ENCODE measurements at places on chromosomes 16 and 17. TPM values are rescaled to one million over a fixed set of nuclear protein-coding genes. Genes with fewer than 3 reads are reported as not detected.

SREBF1 gene
- total RNA-seq: 206 TPM

GRCh38 chr17:79607940-79608623, 2.8 kb downstream of the RBFOX3 start:
- H3K27me3 ChIP-seq: peaks cover 92% of the 10 kb centered on the region
- no peaks in the 10 kb centered on the region for H3K36me3 ChIP-seq
- H3K27ac ChIP-seq: peak overlapping the region; percentile 82

- H3K4me1 ChIP-seq: peaks cover 12% of the 10 kb centered on the region
- no peaks in the 10 kb centered on the region for H3K36me3 ChIP-seq
- no peaks in the 10 kb centered on the region for H3K27me3 ChIP-seq
- H3K4me3 ChIP-seq: no peak overlapping the region
Measured at GRCh38 chr16:68792465-68793324, 50.6 kb upstream of the TANGO6 start.

- H3K27me3 ChIP-seq: peaks cover 9% of the 10 kb centered on the region
- H3K4me1 ChIP-seq: no peaks in the 10 kb centered on the region
- DNase-seq: no peak
- no peak overlapping the region for H3K4me3 ChIP-seq
- no peak overlapping the region for H3K27ac ChIP-seq
Measured at GRCh38 chr16:86353148-86353547, 157.2 kb upstream of the FOXF1 start.

SLC16A11 gene
- total RNA-seq: 2.2 TPM

CCR7 gene
- not detected for total RNA-seq

- DNase-seq: no peak
- H3K27ac ChIP-seq: peak overlapping the region; percentile 98
- H3K36me3 ChIP-seq: no peaks in the 10 kb centered on the region
Measured at GRCh38 chr17:48102043-48102750, 919 bp upstream of the CBX1 start.

DNA sequence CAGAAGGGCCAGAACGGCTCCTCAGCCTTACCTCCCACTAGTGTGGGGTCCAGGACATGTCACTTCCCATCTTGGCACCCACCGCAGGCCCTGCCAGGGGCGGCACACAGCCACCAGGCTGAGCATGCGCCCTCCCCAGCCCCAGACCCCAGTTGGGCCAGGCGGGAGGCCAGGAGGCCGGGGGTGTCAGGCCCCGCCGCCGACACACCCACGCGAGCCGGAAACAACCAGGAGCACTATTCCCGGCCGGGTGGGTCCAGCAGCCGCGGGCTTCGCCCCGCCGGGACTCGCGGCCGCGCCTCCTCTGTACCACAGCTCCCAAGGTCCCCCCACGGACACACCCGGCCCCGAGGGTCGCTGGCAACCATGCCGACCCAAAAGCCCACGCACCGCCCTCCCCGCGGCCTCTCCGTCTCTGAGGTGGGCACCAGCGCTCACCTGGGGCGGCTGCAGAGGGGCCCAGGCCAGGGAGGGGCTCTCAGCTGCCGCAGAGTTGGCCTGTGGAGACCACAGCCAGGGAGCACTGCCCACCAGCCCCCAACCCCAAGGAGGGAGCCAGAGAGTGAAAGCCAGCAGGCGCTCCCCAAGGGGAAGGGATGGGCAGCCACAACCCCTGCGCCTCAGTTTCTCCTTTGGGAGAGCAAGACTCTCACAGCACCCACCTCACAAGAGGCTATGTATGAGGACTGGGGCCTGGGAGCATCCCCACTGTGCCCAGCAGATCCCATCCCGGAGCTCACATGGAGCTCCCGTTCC, 18.0 kb downstream of the B9D1 start:
- no peak overlapping the region for H3K4me3 ChIP-seq
- H3K4me1 ChIP-seq: peaks cover 17% of the 10 kb centered on the region
- DNase-seq: no peak

USP43 gene
- total RNA-seq: 14.9 TPM

DNA sequence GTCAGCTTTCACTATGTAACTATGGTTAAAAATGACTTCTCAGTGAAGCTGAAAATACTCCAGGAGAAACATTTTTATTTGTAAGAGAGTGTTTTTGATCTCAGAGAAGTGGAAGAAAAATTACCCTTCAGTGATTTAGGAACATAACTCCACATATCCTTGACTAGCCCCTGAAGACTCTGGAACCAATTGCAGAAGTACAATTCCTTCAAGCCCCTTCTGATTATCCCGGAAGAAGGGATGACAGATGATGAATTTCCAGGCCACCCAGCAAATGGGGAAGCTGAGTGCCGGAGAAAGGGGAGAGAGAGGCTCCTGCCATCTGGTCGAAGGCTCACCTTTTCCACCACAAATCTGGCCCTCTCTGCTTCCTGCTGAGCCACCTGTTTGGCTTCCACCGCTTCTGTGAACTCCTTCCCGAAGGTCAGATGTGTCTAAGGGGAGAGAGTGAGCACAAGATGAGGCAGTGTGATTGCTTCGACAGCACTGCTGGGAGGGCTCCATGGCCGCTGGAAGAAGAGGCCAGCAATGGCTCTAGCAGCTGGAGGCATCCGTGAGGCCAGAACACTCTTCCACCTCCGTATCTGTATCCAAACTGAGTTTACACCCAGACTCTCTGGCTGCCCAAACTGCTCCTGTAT, 8.1 kb downstream of the PHB1 start:
- H3K4me1 ChIP-seq: peaks cover 17% of the 10 kb centered on the region
- peaks cover 49% of the 10 kb centered on the region for H3K36me3 ChIP-seq
- H3K4me3 ChIP-seq: no peak overlapping the region
- DNase-seq: no peak

DNA sequence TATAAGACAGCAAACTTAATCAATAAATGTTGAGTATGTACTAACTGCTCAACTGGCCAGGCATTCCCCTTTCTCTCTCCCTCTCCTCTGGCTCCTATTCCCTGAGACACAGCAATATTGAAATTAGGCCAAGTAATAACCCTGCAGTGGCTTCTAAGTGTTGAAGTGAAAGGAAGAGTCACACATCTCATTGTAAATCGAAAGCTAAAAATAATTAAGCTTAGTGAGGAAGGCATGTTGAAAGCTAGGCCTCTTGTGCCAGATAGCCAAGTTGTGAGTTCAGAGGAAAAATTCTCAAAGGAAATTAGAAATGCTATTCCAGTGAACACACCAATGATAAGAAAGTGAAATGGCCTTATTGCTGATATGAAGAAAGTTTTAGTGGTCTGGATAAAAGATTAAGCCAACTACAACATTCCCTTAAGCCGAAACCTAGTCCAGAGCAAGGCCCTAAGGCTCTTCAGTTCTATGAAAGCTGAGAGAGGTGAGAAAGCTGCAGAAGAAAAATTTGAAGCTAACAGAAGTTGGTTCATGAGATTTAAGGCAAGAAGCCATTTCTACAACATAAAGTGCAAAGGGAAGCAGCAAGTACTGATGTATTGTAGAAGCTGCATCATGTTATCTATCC, 35.4 kb upstream of the ABCC11 start:
- peaks cover 17% of the 10 kb centered on the region for H3K36me3 ChIP-seq
- no peaks in the 10 kb centered on the region for H3K4me1 ChIP-seq

DNA sequence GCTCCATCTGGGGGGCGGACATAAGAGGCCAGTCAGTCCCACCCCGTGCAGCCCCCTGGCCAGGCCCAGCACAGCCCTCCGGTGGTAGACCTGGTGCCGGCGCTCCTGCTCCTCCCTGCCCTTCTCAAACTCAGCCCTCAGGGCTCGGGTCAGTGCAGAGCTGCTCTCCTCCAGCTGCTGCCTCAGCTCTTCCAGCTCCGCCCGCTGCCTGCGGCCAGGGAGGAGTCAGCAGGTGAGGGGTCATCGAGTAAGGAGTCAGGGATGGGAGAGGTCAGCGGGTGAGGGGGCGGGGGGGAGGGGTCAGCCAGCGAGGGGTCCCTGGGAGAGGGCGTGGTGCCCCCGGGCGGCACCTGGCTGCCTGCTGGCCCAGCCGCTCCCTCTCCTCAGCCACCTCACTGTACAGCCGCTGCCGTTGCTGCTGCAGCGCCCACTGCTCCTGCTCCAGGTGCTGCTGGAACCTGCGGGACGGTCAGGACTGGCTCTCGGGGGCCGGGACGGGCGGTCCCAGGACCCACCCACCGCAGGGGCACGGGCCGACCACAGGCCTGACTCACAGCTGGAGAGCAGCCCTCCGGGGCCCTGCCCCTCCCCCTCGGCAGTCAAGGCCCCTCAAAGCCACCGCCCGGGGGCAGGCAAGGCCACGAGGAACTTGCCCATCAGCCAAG, 26.5 kb upstream of the AATK start:
- no peak overlapping the region for H3K27ac ChIP-seq
- no peak overlapping the region for H3K4me3 ChIP-seq
- no peaks in the 10 kb centered on the region for H3K36me3 ChIP-seq
- no peaks in the 10 kb centered on the region for H3K4me1 ChIP-seq

- H3K4me1 ChIP-seq: no peaks in the 10 kb centered on the region
- no peak overlapping the region for H3K4me3 ChIP-seq
- H3K27me3 ChIP-seq: no peaks in the 10 kb centered on the region
- no peak overlapping the region for H3K27ac ChIP-seq
Measured at GRCh38 chr16:87003414-87003755, 313.8 kb downstream of the C16orf95 start.

TNFRSF12A gene
- 50.5 TPM for total RNA-seq

DNA sequence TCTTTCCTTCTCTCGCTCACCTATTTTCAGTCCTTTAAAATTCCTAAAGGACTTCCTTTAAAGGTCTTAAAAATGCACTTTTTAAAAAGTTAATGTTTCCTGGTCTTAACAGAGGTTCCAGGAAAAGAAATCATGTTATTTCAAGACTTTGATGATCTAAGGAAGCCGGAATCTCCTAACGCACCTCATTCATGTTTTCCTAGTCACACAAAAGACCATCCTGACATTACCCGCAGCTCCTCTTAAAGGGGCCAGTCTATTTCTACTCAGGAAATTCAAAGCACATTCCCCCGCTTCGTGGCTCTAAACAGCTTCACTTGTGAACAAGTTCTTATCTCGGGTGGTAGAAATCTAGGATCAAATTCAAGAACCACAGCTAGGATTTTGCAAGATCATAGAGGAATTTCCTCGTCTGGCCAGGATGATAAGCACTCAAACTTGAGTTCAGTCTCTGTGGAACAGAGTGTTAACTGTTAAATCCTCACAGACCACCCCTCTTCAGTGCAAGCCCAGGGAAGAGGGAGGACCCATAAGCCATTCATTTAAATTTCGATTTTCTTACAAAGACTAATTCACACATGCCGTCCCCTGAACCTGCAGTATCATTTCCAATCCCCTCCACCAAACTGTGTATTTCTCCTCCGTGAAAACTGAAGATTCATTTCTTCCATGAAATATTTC, 137.1 kb upstream of the AXIN2 start:
- H3K4me1 ChIP-seq: peaks cover 21% of the 10 kb centered on the region
- no peaks in the 10 kb centered on the region for H3K27me3 ChIP-seq
- no peak overlapping the region for H3K4me3 ChIP-seq
- no peak overlapping the region for H3K27ac ChIP-seq

GRCh38 chr17:57689254-57689653, 55.8 kb downstream of the CCDC182 start:
- DNase-seq: no peak
- H3K4me1 ChIP-seq: no peaks in the 10 kb centered on the region
- no peaks in the 10 kb centered on the region for H3K36me3 ChIP-seq
- H3K27ac ChIP-seq: no peak overlapping the region
- no peaks in the 10 kb centered on the region for H3K27me3 ChIP-seq
- H3K4me3 ChIP-seq: no peak overlapping the region

GUCY2D gene
- total RNA-seq: not detected

GRCh38 chr17:32912218-32912897, 15.6 kb upstream of the TMEM98 start:
- no peak overlapping the region for H3K4me3 ChIP-seq
- no peaks in the 10 kb centered on the region for H3K36me3 ChIP-seq
- H3K4me1 ChIP-seq: peaks cover 15% of the 10 kb centered on the region
- peak; percentile 87 for DNase-seq
- peak overlapping the region; percentile 83 for H3K27ac ChIP-seq

KRT40 gene
- not detected for total RNA-seq

DNA sequence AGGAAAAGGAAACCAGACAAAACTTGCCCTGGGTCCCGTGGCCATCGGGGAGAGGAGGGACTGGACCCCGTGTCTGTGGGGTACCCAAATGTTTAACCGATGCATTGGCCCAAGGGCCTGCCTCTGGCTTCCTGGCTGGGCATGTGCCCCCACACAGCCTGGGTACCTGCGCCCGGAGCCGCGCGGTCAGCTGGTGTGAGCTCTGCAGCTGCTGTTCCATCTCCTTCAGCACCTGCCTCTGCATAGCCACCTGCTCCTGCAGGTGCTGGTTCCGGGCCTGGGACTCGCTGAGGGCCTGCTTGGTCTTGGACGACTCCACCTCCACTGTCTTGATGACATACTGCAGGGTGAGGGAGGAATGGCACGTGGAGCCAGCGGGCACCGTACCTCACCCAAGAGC, 31.9 kb downstream of the KIFC3 start:
- H3K4me3 ChIP-seq: no peak overlapping the region
- no peaks in the 10 kb centered on the region for H3K27me3 ChIP-seq
- H3K36me3 ChIP-seq: no peaks in the 10 kb centered on the region
- H3K27ac ChIP-seq: no peak overlapping the region

GRCh38 chr16:51665436-51665998, 514.4 kb upstream of the SALL1 start:
- H3K4me3 ChIP-seq: no peak overlapping the region

GRCh38 chr17:40901981-40902474, 17.0 kb upstream of the KRT20 start:
- H3K4me3 ChIP-seq: peak overlapping the region; percentile 30
- DNase-seq: peak; percentile 73
- no peaks in the 10 kb centered on the region for H3K27me3 ChIP-seq
- peak overlapping the region; percentile 81 for H3K27ac ChIP-seq
- no peaks in the 10 kb centered on the region for H3K36me3 ChIP-seq

GRCh38 chr17:19487024-19487600, 46.5 kb upstream of the SLC47A1 start:
- H3K36me3 ChIP-seq: no peaks in the 10 kb centered on the region
- no peaks in the 10 kb centered on the region for H3K27me3 ChIP-seq
- no peak for DNase-seq
- no peak overlapping the region for H3K27ac ChIP-seq
- no peaks in the 10 kb centered on the region for H3K4me1 ChIP-seq

DNA sequence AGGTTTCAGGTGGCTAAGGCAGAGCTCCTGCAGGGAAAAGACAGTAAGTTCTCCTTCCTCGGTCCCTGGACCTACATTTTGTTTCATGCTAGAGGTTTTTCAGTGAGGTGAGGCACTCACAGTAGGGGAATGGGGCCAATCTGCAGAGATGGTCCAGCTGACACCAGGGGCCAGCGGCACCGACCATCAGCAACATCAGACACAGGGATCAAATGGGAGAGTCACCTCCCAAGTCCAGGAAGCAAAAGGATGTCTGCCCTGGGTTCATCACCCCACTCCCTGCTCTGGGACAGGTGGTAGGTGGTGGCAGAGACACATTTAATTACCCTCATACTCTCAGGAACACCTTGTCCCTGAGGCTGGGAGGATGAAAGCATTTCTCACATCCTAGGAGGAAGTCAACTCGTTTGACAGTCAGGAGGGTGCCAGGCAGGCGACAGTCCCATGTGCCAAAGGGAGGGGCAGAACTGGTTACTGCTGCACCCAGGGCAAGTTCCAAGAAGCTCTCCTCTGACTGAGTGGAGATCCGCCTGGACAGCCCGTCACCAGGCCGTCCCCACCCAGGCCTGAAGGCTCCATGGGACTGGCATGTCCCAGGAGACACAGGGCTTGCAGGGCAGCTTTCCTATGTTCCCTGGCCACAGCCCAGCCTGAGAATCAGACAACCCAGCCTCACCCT, 19.2 kb downstream of the ATP6V0D1 start:
- H3K27ac ChIP-seq: peak overlapping the region; percentile 94
- H3K36me3 ChIP-seq: no peaks in the 10 kb centered on the region
- peak; percentile 93 for DNase-seq
- no peak overlapping the region for H3K4me3 ChIP-seq
- H3K27me3 ChIP-seq: no peaks in the 10 kb centered on the region
